Stimulated activated CD4-positive, alpha-beta T cell treated with anti-CD3 and anti-CD28 coated beads, TNF-alpha, amount 100 ng/mL, for 4 hours (primary cell): ENCODE measurements at places on chromosomes 2 and 18.

DNA sequence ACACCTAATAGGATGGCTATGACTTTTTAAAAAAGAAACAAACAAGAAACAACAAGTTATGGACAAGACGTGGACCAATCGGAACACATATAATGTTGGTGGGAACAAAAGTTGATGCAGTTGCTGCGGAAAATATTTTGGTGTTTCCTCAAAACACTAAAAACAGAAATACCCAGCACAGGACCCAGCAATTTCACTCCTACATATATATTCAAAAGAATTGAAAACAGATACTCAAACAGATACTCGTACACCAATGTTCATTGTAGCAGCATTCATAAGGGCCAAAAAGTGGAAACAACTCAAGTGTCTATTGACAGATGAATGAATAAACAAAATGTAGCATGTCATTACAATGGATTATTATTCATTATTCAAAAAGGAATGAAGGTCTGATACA, 12.1 kb downstream of the CCDC141 start:
- DNase-seq: no peak

DNA sequence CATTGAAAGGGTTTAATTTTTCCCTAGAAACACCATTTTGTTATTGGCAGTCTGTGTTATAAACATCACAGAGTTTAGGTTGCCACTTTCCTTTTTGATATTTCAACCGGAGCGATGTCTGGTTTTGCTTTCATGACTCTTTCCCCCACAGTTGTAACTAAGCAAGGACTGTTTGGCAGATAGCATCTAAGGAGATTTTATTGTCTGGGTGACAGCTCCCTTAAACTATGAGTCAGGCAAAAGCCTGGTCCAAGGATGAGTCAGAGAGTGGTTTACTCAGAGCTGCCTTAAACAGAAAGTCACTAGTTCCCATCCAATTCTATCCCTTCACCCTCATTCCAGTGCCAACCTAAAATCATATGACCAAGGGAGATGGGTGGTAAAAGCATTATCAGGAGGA, 341.6 kb upstream of the VWC2L start:
- no peak for DNase-seq

DNA sequence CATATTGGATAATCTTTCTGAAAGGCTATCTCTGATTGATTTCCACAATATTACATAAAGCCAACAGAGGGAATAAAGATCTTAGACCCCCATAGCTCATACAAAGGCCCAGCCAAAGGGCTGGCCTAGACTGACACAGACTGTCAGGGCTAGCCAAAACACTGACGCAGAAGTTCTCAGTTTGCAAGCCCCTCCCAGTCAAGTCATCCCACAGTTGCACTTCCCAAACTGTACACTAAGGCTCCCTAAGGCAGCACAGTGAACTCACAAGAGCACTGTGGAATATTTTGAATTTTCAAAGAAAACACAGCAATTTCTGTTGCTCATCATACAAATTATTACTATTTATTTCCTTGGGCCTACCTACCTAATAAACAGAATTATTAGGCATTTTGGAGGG, 244.9 kb downstream of the SP3 start:
- no peak for DNase-seq

DNA sequence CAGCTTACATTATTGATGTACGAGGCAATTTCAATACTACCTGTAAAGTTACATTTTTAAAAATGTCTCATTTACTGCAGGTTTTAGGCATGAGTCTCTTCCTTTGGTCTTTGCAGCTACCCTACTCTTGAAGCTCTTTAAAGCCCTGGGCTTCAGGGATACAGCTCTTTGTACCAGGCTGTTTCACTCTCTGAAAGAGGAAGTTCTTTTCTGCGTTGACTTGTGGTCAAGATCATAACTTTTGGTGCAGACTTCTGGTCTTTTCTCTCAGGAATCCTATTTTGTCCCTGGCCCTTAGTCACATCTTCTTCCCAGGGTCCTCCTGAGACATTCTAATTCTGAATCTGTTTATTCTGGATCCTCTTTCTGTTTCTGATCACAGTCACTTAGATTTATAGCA, 16.6 kb upstream of the HRH4 start:
- no peak for DNase-seq
